ENCODE measurements at places on chromosomes 3 and 15. TPM values are rescaled to one million over a fixed set of nuclear protein-coding genes. Genes with fewer than 3 reads are reported as not detected.

CKMT1B gene
- not detected for total RNA-seq

TRH gene
- total RNA-seq = 6.5 TPM

DNA sequence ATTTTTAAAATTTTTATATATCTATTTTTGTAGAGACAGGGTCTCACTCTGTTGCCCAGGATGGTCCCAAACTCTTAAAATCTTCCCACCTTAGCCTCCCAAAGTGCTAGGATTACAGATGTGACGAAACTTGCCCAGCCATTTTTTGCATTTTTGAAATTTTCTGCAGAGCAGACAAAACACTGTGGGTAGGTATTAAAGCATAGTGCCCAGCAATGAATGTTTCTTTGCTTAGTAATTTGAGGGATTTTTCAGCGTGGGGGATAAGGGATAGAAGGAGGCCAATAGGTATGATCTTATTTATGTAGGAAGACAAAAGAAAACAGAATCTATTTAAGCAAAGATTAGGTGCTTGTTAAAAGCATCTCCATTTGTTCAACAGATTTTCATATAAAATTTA lies 446.8 kb upstream of the DPH6 start:
- no peak for DNase-seq

DNA sequence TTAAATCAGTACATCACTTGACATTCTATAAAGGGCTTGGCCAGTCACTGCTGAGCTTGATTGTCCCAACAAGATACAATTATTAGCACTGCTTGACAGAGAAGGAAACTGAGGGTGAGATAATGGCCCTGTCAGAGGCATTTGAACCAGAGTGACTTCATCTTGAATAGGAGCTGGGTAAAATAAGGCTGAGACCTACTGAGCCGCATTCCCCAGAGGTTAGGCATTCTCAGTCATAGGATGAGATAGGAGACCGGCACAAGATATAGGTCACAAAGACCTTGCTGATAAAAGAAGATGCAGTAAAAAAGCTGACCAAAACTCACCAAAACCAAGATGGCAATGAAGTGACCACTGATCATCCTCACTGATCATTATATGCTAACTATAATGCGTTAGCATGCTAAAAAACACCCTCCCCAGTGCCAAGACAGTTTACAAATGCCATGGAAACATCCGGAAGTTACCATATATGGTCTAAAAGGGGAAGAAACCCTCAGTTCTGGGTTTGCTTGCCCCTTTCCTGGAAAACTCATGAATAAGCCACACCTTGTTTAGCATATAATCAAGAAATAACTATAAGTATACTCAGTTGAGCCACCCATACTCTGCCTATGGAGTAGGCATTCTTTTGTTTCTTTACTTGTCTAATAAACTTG lies 239.1 kb upstream of the SETMAR start:
- DNase-seq = no peak

All from hematopoietic multipotent progenitor cell (in vitro differentiated cells).